ENCODE measurements at places on chromosomes 3 and 15.

GRCh38 chr15:75554717-75555116 is 24.4 kb downstream of the PTPN9 start:
- no peak for DNase-seq

DNA sequence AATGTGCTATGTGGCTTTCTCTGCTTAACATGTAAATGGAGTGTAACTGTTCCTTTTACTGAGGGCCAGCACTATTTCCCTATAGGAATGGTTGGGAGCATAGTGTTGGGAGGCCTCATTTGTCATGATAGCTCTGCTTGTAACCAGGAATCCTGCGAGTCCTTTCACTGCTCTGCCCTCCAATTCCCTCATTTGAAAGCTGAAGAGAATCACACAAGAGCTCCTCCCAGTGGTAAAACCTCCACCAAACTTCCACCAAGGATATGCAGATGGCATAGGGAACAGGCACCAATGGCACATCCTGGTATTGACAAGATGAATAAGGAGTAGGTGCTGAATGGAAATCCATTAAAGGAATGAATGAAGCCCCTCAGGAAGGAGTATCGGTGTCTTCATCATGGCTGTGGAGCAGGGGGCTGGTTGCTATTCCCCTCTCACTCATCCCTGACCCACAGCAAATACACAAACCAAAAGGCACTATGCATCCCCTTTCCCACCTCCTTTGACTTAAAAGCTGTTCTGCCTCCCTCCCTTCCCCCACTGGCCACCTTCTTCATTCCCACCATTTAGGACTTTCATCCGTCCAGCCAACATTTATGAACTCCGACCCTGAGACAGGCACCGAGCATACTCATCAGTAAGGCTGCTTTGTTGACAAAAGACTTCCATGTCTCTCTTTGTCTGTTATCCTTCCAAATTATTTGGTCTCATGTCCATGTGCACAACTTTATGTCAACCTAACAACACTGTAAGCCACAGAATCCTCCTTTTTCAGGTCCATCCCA is 560.8 kb downstream of the FOXP1 start:
- no peak for DNase-seq

- DNase-seq: no peak
Measured at GRCh38 chr3:109384164-109384563, 46.8 kb upstream of the DPPA4 start.

- DNase-seq: no peak
Measured at GRCh38 chr3:106578911-106579310, 710.1 kb upstream of the CBLB start.

GRCh38 chr3:10867384-10867783 is 51.4 kb downstream of the SLC6A11 start:
- no peak for DNase-seq

Measured in NCI-H2227 treated with DMSO at 0.1 percent for 48 hours (cell line).